Activated T-helper 1 cell treated with anti-CD3 and anti-CD28 coated beads, Interleukin-12 subunit alpha, Interleukin-12 subunit beta, Interleukin-2, Interleukin-4 antibody, amounts not matched to agents 30 ng/mL and 10 ng/mL and 1 ng/mL, durations not matched to agents 14 hours and 24 hours and 36 hours (primary cell): ENCODE measurements at places on chromosomes 5 and 9. TPM values are rescaled to one million over a fixed set of nuclear protein-coding genes. Genes with fewer than 3 reads are reported as not detected.

Gene CARTPT
- not detected in 2 replicates for total RNA-seq

Gene SMC5
- total RNA-seq, result 49.5 and 53.6 TPM in 2 replicates

Gene WDR38
- total RNA-seq, result not detected in 2 replicates

Gene NPR3
- not detected in 2 replicates for total RNA-seq

Gene POLR3G
- 18.4 and 22.1 TPM in 2 replicates for total RNA-seq

Gene PCDHB8
- not detected in 2 replicates for total RNA-seq

Gene STING1
- 213 and 226 TPM in 2 replicates for total RNA-seq

Gene ANKRD18A
- total RNA-seq, result 4.1 and 4.6 TPM in 2 replicates

Gene NIM1K
- total RNA-seq, result 0.39 and 0.67 TPM in 2 replicates

Gene NR2F1-AS1
- not detected in 2 replicates for total RNA-seq

Gene ECM2
- total RNA-seq, result not detected in 2 replicates

Gene HAPLN1
- total RNA-seq, result not detected in 2 replicates

Gene PTGES2
- 87.7 and 89.2 TPM in 2 replicates for total RNA-seq

Gene INSL6
- total RNA-seq, result not detected in 2 replicates
